ENCODE measurements at places on chromosomes 16 and 17.

GRCh38 chr17:20225162-20226115 lies 216.3 kb downstream of the SPECC1 start:
- DNase-seq: no peak

DNA sequence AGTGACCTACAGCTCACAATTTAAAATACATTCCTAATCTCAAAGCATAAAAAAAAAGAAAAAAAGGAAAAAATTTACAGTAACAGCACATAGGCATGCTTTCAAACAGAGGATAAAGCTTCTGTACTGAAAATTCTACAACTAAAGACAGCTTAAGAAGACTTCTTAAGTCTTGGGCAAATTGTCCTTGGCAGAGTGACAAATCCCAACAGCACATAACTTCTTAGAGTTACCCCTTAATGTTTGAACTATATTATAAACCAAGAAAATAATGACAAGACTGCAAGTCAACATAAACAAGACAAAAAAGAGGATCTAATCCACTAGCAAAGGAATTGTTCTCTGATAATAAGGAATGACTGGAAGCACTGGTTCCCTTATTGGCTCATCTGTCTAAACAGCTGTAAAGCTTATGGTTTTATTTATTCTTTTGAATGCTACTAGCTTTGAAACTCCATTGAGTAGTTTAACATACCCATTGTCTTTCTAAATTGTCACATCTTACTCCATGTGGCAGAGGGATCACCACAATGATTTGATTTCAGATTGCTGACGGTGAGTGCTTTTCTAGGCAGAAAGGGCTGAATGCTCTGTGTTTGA lies 1576.8 kb upstream of the GOT2 start:
- DNase-seq: no peak

DNA sequence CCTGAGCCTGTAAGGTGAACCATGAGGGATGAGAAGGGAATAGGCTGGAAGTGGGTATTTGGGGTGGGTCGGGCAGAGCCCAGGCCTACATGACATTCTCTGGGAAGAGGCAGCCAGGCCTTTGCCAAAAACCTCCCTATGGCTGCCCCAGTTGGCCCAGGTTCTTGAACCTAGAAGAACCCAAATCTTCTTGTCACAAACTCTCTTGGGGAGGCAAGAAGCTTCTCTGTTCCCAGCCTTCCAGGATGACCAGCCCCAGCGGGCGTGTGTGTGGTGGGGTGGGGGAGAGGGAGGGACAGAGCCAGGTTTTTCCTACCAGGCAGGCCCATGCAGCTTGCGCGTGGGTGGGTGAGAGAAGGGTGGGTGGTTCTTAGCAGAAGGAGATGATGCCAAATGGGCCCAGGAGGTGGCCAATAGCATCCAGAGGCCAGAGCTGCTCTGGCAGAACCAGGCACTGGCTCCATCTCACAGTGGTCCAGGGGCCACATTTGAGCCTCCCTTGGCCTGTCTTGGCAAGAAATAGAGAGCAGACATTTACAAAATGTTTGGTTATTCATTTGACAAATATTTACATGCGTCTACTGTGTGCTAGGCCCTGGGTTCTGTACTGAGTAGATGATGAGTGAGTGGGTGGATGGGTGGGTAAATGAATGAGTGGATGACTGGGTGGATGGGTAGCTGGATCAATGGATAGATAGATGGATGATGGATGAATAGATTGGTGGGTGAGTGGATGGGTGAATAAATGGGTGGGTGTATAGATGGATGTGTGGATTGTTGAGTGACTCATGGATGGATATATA lies 44.3 kb upstream of the PLCG2 start:
- no peak for DNase-seq

- DNase-seq: no peak
These were observed 671 bp downstream of the CHMP6 start for GRCh38 chr17:80992077-80992947.

DNA sequence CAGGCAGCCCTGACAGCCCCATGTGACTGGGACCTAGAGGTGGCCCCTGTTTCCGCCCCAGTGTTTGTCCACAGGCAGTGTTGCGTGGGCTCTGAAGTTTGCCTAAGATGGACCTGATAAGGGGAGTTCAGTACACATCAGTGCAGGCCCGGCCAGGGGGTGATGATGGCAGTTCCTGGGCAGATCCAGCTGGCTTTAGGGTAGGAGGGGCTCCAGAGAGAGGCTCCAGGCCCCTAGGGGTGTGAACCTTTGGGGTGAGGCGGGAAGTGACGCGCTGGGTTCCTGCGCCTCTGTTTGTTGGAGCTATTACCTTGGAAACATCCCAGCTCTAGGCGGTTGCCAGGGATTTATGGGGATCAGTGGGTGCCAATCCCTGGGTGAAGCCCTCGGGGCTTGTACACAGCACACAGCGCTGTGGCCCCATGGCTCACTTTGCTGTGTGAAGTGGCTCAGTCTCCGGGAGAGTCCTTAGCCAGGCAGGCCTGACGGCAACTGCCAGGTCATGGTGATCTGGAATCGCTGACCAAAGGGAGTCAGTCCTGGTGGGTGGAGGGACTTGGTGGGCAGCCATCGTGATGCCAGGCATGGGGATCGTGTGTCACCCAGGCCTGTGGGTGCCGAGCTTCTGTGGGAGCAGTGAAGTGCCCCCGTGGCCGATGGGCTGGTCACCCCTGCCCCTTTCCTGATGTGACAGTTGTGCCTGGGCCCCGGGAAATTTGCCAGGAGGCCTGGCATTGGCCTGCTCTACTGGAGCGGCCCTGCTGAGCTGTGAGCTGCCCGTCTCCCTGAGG lies 146.1 kb downstream of the SEC14L1 start:
- DNase-seq: peak; percentile 68

DNA sequence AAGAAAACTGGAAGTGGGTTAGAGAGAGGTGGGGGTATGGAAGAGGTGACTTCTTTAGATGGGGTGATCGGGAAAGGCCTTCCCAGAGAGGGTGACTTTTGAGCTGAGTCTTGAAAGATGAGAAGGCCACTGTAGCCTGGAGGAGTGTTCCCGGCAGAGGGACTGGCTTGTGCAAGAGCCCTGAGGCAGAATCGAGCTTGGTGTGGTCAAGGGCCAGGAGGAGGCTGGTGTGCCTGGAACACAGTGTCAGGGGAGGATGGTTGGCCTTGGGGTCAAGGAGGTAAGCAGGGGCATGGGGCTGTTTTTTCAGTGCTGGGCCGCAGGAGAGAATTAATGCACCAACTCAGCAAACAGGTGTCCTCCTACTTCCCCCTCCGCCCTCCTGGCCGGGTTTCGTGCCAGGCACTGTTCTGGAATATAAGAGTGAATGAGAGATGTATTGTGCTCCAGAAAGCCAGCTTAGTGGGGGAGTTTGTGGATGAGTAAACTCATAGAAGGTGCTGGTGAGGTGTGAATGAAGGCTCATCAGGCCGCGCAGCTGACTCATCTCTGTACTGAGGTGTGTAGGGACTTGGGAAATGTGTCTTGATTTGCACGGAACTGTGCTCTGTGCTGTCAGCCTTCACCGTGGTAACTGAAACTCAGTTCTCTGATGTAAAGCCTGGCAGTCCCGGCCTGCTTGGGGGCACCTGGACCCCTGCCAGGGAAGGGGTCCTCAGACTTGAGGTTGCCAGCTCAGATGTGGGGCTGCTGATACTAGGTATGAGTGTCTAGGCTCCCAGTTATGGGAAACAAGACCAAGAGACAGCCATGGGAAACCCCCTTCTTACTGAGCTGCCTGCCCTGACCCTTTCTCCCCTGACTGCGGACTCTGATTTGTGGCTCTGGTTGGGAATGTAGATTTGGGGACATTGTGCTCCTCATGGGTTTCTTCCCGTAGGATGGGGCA lies 15.3 kb downstream of the KSR1 start:
- peak; percentile 32 for DNase-seq

DNA sequence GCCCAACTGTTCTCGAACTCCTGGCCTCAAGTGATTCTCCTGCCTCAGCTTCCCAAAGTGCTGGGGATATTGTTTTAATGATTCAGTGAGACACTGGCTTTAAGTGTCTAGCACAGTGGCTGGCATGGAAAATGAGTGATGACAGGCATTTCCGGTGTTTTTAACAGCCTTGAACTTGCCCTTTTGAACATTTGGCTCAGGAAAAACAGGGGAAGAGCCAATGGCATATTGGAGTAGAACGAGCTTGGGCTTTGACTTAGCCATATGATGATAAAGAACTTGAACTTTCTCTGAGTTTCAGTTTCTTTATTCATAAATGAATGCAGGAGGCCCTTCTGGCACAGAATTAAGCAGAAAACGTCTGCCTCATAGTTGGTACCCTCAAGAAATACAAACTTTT lies 145.0 kb upstream of the HS3ST4 start:
- no peak for DNase-seq

GRCh38 chr17:11404431-11405276 lies 163.6 kb downstream of the SHISA6 start:
- DNase-seq: no peak

All from fibroblast of gingiva (primary cell).